ENCODE measurements at places on chromosomes 16 and 17.
A peak's percentile ranks its signal among the peaks of the same experiment; 100 is the strongest.

DNA sequence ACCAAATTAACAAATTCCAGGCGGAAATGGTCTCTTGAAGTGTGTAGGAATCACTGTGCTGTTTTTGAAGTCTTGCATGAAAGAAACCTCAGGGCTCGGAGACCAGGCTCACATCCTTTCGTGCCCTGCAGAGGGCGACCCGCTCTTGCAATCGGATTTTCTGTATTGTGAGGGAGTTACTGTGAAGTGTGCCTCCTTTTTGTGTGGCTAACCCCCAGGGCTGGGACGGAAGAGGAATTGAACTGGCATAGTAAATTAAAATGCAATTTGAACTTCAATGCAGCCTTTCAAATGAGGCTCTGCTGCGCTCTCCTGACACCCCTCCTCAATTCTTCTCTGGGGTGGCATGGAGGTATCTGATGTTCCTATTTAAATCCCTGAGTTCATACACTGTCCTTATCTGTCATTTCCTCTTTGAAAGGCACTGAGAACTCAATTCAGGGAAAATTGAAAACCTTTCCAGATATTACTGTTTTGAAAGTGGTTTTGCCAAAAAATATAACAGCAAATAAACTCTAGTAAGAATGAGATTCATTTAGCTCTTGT lies 51.5 kb upstream of the MGAT5B start:
- peak; percentile 34 for DNase-seq

GRCh38 chr17:54452666-54453348 lies 447.8 kb upstream of the TOM1L1 start:
- DNase-seq = no peak

DNA sequence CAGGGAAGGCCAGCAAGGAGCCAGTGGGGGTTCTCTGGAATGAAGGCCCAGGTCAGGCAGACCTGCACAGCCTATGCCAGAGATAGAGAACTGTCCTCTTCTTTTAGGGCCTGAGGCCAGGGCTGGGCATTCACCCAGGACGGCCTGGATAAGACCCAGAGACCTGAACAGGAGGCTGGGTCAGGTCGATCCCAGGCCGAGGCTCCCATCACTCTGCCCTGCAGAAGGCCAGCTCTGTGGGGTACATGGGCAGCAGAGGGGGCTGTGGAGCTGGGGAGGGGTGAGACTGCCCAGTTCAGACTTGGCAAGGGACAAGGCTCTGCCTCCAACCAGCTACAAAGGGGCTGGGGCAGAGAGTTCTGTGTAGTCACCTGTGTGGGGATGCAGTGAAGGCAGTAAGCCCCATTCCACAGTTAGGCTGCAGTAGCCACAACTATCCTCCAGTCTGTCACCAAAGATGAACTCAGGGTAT lies 14.6 kb downstream of the HSD11B2 start:
- DNase-seq = no peak

GRCh38 chr17:81923302-81924260 lies 4.0 kb downstream of the MAFG start:
- DNase-seq = no peak

- no peak for DNase-seq
Observed at GRCh38 chr17:69620363-69620762, 205.9 kb downstream of the MAP2K6 start.

DNA sequence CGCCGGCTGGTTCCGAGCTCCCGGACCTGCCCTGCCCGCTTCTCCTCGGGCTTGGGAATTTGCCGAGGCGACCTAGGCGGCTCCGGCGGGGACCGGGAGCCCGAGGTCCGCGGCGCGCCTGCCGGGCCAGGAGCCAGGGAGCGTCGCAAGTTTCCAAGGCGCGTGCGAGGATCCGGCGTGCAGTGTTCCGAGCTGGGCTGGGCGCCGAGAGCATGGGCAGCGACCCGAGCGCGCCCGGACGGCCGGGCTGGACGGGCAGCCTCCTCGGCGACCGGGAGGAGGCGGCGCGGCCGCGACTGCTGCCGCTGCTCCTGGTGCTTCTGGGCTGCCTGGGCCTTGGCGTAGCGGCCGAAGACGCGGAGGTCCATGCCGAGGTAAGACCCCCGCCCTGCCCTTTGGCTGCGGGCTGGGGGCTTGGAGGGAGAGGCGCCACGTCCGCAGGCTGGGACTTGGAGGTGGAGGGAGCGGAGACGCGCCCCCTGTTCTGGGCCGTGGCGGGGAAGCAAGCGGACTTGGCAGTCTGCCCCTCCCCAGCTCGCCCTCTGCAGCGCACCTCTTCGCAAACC lies 668 bp downstream of the MMP15 start:
- DNase-seq = peak; percentile 21

GRCh38 chr16:81273223-81273950 lies 34.9 kb downstream of the BCO1 start:
- DNase-seq = no peak

DNA sequence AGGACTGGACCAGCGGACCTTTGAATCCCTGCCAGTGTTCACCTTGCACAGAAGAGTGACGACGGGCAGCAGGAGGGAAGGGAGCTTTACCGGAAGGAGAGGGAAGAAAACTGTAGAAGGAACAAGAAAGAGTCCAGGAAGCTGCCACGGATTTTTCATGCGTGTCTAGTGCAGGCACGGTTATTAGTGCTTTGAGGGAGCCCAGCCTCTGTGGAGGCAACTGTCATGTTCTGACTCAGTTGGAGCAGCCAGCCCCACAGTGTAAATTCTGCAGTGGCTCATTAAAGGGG lies 6.5 kb upstream of the HOXB13 start:
- no peak for DNase-seq

DNA sequence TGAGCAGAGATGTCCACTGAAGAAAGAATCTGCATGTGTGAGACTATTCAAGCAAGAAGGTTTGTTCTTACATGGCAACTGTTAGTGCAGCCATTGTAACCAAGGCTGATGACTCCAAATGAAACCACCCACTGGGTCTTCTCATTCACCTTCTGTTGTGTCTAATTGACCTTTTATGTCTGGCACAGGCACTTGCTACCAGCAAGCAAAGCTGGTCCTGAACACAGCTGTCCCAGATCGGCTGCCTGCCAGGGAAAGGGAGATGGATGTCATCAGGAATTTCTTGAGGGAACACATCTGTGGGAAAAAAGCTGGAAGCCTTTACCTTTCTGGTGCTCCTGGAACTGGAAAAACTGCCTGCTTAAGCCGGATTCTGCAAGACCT lies 3.6 kb downstream of the CDC6 start:
- no peak for DNase-seq

Measured in stimulated activated CD4-positive, alpha-beta T cell treated with anti-CD3 and anti-CD28 coated beads, Interleukin-12 subunit alpha, Interleukin-12 subunit beta, amount 100 ng/mL, for 4 hours (primary cell).